Nephron progenitor cell (in vitro differentiated cells): ENCODE measurements at places on chromosomes 6 and 20.

DNA sequence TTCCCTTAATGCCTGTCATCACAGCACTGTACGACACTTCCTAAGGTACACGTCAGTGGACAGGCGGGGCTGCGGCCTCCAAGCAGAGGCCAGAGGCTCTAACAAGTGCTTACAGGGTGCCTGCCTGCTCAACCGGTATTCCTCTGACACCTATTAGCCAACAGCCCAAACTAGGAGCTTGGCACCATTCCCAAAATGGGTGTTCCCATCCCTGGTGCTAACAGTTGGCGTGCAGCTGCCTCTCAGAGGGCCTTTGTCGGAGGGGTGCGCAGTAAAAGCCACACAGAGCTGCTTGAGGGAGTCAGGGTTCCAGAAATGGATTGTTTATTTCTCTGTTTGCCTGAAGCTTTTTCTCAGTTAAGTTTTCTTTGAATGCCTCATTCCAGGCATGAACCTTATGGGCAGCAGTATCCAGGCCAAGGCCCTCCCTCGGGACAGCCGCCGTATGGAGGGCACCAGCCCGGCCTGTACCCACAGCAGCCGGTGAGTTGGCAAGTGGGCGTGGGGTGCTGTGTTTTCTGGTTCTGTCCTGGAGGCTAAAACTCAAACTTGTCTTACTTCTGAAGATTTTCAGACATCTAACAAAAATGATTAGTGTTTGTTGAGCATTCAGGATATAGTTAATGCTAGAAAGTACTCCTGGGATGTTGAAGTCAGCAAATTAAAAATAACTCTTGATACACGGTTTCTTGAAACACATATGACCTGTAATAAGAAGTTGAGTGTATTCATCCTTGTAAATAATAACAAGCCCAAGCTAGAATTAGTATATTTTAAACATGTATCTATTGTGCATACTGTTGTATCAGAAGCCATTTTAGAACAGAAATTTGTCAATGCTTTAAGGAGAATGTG is 124.7 kb downstream of the TMEM242 start:
- no peak for DNase-seq

- DNase-seq, result no peak
Observed at GRCh38 chr20:58618351-58619076, 32.6 kb upstream of the STX16 start.

DNA sequence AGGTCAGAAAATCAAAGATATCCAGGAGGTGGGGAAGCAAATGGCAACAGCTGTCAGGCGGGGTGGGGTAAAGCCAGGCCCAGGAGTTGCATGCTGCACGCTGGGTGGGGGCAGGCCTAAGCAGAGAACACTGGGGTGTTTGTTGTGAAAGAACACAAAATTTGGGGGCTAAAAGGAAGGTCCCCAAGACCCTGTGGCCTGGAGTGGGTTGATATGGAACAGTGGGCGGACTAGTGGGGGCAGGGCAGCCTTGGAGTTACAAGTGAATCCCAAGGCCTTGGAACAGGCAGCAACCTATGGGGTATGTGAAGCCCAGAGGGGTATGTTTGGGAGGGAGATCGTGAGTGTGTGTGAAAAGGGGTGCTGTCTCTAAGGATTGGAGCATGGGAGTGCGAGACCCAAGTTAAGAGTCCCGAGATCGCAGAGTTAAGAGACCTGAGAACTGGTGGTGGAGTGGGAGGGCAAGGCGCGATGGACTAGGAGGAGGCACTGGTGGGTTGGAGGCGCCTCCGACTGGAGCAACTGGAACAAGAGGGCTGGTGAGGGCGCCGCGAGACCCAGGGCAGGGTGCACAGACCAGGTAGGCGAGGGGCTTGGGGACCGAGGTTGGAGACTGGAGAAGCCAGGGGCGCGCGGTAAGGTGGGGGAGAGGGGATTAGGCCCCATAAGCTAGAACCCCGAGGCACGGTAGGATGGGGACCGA is 658 bp downstream of the CUL7 start:
- DNase-seq, result peak; percentile 22

GRCh38 chr6:30344191-30344867 is 627 bp upstream of the RPP21 start:
- DNase-seq, result no peak

DNA sequence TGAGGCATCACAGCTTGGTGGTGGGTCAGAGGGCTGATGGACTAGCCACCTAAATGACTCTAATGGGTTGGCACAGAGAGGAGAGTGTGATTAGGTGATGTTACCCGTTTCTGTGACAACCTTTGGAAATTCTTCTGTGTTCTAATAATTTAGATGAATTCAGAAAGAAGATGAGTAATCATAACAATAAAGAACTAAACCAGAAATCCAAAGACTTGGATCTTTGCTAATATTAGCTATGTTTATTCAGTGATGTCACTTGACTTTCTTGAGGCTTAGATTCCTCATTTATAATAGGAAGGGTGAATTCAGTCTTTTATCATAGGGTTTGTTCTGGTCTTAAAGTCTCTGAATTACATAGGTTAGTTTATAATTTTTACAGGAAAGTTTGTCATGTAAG is 19.9 kb downstream of the CRYBG1 start:
- no peak for DNase-seq

GRCh38 chr6:155505608-155505989 is 50.0 kb upstream of the NOX3 start:
- DNase-seq, result no peak

DNA sequence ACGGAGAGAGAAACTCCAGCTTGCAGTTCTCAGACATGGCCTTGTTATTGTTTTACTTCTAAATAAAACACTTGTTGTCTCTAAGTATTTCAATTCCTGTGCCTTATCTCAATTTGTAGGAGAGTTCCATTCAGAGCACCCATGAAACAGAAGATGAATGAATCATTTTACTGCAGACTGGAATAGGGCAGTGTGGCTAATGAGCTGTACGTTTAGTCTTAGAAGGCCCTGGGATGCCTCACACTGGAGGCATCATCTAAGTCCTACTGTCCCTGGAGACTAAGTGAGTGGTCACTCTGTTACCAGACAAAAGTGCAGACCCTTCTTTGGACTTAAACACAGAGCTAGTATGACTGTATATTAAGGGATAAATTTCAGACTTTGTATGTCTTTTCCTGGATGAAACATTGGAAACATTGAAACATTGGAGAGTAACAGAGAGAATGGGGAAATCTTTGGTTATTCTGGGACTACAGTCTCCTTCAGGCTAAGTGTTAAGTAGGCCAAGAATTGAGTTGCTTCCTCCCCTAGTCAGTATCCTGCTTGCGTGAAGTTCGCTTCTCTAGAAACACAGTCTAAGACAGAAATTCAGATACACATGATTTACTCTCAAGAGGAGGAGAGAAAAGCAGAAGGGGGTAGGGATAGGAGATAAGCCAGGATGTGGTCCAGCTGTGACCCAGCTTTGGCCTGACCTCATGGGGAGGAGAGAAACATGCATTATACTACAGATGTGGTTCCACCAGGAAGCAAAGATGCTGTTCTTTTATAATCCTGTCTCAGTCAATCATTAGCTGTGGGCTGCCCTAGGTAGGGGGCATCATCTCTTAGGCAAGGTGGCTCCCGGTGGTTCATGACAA is 167.4 kb upstream of the BMP2 start:
- DNase-seq, result no peak

- no peak for DNase-seq
Observed at GRCh38 chr6:24228681-24229255, 102.8 kb downstream of the NRSN1 start.

DNA sequence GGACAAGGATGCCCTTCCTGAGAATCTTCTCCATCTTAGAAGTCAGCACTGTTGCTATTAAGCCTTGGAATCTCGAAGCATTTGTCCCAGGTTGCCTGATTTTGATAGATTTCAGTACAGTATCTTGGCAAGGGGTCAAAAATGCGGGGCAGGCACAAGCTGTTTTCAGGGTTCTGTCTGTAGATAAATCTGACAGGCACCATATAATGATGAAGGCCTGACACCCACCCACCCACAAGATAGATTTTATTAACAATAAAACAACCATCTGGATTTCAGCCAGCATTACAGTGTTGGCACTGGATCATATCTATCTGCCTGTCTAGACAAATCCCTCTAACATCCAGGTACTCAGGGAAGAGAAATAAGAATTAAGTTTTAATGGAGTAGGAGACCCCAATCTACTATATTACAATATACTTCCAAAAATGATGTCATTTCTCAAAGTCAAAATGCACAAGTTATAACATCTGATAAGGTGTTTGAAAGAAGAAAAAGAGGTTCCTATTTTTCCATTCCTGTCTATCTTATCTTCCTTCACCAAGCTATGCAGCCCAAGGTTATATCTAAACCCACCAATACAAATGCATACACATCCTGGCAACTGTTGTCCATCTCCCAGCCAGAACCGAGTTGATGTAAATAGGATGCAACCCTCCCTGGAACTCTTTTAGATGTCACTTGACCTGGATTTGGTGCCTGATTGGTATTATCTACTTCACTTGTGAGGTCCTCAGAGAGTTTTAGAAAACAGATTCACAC is 10.7 kb downstream of the NEDD9 start:
- DNase-seq, result no peak

DNA sequence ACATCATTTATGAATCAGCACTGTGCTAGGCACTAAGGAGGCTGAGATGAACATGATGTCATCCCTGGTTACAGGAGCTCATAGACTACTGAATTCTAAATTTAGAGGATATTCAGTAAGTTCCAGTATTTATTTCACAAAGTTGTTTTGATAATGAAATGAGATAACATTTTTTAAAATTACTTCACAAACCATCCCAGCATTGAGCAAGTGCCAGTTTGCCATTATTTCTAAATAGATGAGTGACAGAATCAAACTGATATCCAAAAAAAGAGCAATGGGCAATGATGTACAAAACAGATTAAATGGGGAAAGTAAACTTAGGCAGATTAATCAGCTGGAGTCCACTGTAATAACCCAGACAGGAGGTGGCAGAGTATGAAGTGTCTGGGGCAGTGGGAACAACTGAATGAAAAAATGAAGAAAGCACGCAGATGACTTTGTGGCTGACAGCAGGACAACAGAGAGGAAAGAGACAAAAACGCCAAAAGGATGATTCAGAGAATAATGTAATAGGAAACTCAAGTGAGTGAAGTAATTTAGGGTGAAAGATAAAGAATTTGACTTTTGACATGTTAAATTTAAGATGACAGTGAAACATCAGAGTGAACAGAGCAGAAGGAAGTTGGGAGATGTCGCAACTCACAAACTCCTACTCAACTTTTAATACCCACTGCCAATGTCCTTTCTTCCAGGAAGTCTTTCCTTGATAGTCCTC is 70.2 kb downstream of the RCAN2 start:
- DNase-seq, result no peak

- DNase-seq, result no peak
Observed at GRCh38 chr20:48202334-48203113, 417.2 kb upstream of the SULF2 start.

DNA sequence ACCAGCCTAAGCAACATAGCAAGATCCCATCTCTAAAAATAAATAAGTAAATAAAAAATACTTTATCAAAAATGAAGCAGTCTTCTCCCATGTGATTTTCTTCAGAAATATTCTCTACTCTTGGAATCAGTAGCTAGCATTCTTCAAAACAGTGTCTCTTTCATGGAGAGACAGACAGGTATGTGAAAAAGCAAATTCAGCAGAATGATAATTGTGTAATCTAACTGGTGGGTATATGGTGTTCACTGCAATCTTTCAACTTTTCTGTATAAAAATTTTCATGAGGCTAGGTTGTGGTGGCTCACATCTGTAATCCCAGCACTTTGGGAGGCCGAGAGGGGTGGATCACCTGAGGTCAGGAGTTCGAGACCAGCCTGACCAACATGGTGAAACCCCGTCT is 7.9 kb downstream of the MRS2 start:
- no peak for DNase-seq

- DNase-seq, result no peak
Observed at GRCh38 chr6:152170702-152171667, 363.5 kb downstream of the ESR1 start.

DNA sequence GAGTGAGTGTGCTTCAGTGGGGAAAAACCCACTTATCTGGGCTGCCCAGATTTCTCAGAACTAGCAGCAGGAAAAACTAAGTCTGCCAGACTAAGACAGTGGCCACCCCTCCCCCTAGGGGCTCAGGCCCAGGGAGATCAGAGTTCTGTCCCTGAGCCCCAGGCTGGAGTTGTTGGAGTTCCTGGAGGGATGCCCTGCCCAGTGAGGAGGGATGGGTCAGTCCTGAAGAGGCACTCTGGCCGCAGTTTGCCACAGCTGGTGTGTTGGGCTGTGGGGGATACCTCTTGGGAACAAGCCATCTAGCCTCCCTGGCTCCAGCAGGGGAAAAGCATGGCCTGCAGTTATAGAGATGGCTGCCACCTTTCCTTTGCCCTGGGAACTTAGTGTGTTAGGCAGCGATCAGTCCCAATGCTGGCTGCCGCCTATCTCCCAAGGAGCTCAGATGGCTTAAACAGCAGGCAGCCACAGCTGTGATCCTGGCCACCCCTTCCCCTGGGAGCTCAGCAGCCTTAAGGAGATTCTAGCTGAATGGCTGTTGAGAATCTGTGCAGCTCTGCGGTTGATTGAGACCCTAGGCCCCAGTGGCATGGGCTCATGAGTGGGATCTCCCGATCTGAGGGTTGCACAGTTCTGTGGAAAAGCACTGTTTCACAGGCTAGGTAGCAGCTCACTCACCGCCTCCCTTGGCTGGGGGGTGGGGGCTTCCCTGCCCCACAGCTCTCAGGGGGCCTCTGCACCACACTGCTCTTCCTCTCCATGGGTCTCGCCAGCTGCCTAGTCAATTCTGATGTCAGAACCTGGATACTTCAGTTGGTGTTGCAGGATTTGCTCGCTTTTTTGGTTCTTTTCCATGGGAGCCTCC is 13.2 kb downstream of the SIRPG start:
- DNase-seq, result no peak

GRCh38 chr6:56637640-56638039 is 5.0 kb downstream of the DST start:
- DNase-seq, result no peak
